Mucosa of gallbladder (tissue), 1 donor: ENCODE measurements at places on chromosomes 16 and 17.

DNA sequence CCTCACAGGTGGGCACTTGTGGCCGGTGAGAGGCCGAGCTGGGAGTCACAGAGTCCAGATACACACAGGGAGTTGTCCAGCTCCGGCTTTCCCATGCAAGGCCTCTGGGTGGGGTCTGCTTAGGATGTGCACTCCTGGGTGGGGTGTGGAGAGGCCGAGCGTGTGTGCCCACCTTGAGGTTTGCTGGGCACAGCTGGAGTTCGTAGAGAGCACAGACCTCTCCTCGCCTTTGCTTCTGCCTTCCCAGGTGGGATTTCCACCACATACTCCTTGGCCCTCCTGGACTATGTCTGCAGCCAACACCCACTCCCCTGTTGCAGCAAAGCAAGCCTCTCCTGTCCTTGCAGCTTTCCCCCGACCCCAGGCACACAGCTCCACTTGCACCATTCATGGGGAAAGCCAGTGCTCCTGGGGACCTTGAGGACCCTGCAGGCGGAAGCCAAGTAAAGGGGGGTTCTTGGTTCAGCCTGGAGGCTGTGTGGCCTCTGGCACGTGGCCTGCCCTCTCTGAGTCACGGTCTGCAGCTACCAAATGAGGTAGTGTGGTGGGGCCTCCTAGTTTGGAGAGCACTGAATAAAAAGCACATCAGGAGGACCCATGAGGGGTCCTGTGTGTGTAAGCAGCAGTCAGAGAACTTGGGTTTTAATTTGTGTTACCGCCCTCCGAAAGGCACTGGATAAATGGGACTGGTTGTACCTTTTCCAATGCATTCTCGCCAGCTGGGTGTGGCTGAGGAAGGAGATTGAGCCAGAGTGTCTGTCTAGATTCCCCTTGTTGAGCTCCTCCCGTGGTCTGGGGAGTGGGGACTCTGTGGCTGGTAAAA, 31.5 kb downstream of the MPRIP start:
- DNase-seq = no peak

GRCh38 chr17:54749157-54749556, 151.5 kb upstream of the TOM1L1 start:
- no peak for DNase-seq

DNA sequence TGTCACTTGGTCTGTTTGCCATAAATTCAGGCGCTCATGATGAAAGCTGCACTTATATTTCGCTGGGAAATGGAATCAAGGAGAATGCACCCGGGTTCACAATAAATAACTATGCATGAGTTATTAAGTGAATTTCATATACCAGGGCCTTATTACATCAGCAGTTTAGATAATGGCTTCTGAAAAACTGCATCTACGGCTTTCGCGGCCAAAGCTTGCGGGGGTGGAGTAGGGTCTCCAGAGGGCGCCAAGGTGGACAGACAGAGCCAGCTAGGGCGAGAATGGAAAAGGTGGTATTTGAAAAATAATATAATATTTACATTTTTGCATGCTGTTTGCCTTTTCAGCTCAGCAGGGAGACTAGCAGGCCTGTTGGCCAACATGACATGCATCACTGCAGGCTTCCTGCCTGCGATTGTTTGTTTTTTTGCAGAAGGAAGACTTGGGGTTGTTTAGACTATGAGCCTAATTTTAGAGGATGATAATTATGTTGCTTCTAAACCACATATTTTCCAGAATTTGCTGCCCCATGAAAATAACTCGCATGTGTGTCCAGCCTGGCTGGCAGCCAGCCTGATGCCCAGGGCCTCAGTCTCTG, 173.8 kb upstream of the IRX3 start:
- DNase-seq = no peak

DNA sequence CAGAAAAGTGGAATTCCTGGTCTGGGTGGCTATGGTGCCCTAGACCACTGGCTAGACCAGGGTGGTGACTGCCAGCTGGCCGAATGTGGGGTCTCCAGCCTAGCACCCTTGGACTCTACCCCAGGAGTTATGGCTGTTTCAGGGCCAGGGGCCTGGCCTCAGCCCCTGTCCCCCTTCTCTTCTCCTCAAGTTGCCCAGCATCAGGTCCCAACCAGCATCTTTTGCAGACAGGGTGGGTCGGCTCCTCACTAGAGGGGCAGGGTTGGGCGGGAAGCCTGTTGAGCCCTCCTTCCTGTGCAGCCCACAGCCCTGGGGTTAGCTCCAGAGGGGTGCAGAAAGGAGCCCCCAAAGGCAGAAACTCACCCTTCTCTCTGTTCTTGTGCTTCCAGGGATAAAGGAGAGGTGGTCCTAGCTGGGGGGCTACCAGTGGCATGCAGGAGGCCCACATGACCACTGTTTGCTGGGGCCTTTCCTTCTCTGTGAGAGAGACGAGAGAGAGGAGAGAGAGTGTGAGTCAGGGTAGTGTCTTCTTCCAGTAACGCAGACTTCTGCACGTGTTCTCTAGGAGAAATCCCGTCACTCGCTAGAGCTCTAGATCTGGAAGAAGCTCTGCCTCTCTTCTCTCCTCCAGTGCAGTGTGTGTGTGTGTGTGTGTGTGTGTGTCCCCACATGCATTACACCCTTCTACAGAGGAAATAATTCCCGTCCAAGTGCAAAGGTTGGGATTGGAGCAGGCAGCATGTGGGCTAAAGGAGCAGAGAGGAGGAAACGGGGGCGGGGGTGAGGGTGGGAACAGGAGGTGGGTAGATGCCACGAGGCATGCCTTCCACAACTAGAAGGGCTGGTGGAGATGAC, 209.4 kb downstream of the SEC14L1 start:
- DNase-seq = peak; percentile 33

- no peak for DNase-seq
Measured at GRCh38 chr17:1612400-1612799, 16.2 kb downstream of the SLC43A2 start.

GRCh38 chr16:47983999-47984580, 171.7 kb downstream of the ABCC12 start:
- no peak for DNase-seq

DNA sequence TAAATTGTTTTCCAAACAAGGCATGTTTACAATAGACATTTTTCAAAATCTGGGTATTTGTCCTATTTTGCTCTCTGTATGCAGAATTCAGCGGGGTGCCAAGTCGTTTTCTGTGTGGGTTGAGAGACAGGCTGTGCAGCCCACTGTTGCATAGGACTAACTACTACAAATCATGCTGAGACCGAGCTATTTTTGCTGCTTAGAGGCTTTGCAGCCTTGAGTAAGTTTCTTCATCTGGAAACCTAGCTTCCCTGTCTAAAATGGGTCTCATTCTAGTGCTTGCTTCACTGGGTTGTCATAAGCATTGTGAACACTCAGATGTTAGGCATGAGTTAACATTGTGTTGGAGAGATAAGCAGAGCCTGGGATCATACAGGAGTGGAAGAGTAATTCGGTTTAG, 1.3 kb downstream of the PRPSAP2 start:
- DNase-seq = no peak

GRCh38 chr17:48048384-48049126, 396 bp downstream of the NFE2L1 start:
- DNase-seq = peak; percentile 88

DNA sequence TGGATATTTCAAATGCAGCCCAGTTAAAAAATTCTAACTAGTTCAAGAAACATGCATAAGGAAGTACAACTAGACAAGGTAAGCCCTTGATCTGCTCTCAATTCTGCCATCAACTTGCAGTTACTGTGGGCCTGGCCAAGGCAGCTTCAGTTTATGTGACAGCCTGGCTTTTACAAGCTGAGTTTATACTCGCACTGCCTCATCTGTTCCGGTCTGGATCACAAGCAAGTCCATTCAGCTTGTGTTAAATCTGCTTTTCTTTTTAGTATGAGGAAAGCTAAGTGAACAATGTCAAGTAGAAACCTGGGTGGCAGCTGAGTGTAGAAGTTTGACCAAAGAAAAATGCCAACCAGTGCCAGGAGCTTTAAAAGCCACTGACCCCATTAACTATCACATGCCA, 76.6 kb upstream of the CORO6 start:
- DNase-seq = no peak

GRCh38 chr17:79939755-79940458, 95.8 kb downstream of the TBC1D16 start:
- no peak for DNase-seq

DNA sequence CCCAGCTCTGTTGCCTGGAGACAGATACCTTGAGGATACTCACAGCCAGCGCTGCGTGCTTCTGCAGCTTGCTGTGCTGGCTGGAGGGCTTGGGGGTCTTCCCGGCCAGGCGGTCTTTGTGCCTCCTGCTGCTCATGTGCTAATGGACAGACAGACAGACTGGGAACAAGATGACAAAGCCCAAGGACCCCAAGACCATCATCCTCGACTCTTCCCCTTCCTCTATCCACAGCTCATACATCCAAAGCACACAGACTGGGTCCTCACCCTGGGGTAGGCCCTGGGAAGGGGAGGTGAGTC, 7.7 kb downstream of the NKIRAS2 start:
- no peak for DNase-seq

DNA sequence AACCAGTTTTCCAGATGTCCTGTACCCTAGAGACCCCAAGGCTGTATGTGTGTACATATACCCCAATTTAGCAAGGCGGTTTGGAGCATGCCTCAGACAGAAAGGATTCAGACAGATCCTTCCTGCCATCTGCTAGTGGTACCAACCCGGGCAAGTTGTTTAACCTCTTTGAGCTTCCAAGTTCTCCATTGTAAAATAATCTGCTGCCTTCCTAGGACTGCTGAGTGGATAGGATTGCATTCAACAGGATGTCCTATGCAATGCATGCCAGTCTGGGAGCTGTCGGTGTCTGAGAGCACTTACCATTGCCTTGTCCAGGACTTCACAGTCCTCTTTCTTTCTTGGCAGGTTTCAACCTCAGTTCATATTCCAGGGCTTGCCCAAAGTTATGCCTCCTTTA, 1.9 kb downstream of the CDH13 start:
- no peak for DNase-seq

DNA sequence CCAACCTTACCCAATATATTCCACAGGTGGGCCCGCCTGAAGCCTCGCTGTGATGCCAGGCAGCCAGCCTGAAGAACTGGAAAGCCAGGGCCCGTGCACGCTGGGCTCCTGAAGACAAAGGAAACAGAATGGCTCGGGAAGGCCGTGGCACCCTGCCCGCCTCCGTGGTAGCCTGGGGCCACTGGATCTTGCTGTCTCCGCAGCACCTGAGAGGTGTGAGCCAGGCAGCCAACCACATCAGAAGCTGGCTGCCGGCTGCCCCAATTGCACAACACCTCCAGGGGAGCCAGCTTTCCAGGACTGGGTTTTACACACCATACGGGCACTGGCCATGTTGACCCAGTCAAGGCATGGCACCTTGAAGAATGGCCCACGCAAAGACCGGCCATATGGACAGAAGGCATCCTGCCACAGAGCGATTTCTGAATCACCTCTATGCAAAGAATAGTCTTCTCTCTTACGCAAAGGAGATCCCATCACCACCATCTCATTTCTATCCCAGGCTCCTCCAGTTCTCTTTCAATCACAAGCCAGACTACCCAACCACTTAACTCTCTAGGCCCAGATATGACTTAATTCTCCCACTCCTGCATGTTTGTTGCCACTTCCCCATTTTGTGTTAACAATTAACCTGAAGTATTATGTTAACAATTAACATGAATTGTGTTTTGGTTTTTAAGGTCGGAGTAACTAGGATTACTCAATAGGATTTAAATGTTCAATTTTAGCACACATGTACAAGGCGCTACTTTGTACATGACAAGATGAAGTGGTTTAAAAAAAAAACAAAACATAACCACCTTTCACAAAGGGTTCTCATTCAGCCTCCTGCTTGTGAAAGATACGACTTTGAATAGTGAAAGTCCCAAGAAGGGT, 32.1 kb downstream of the ZFHX3 start:
- peak; percentile 48 for DNase-seq

DNA sequence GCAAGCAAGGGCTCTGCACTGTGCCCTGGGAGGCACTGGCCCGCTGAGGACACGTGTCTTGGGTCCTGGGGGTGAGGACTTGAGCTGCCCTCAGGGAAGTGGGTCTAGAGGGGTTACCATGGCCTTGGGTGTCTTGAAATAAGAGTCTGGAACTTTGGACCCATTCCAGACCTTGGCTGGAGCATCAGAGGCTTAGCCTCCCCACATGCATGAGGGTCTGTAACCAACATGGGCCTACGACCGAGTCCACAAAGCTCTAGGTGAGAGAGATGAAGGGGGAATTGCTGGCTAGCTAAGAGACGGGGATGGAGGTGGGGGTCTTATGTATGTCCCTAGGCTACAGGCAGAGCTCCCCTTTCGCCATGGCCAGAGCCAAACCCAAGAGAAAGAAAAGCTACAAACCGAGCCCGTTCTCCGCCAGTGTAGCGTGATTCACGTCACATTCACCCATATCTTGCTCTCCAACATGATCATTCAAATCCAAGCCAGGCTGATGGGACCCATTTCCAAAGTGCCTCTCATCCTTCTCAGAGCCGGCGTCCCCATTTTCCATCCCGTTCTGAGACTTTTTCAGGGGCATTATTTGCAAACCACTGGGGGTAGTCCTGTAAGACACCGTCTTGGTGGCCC, 120.1 kb downstream of the CDYL2 start:
- DNase-seq = no peak

GRCh38 chr17:51643702-51644490, 383.6 kb downstream of the UTP18 start:
- no peak for DNase-seq

- no peak for DNase-seq
Measured at GRCh38 chr16:85735946-85736345, 14.9 kb downstream of the C16orf74 start.

DNA sequence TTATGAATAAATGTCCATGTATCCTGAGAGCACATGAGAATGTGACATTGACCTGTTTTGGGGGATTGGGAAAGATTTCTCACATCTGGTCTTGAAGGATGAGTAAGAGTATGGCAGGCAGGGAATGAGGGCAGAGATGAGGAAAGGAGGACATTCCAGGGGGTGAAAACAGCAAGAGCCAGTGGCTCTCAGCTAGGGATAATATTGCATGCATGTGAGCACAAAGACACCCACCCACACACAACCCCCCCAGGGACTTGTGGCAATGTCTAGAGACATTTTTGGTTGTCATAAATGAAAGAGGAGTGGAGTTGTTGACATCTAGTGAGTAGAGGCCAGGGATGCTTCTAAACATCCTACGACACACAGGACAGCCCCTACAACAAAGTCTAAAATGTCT, 6.0 kb downstream of the MYO1D start:
- DNase-seq = no peak

GRCh38 chr17:38452719-38453118, 24.5 kb downstream of the ARHGAP23 start:
- no peak for DNase-seq

GRCh38 chr17:79026376-79027273, 2.7 kb downstream of the C1QTNF1 start:
- no peak for DNase-seq

GRCh38 chr16:27985981-27986380, 77.5 kb downstream of the GSG1L start:
- DNase-seq = no peak

GRCh38 chr16:84050316-84050715, 7.7 kb upstream of the SLC38A8 start:
- no peak for DNase-seq

DNA sequence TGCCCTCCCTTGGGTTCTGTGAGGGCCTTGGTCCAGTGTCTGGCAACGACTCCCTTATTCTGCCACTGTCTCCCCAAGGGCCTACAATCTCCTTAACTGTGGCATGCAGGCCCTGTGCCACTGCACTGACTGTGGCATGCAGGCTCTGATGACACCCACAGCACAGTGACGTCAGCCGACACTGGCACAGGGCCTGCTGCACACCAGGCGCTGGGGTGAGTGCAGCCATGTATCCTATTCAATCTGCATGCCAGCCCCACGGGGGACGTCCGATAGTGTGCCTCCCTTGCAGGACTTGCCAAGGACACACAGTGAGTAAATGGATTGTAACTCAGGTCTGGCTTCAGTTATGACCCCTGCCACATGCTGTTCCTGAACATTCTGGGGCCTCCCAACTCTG, 39.8 kb upstream of the RASD1 start:
- DNase-seq = peak; percentile 86
